NCI-H1105 (cell line): ENCODE measurements at places on chromosomes 16 and 17.
A peak's percentile ranks its signal among the peaks of the same experiment; 100 is the strongest.

DNA sequence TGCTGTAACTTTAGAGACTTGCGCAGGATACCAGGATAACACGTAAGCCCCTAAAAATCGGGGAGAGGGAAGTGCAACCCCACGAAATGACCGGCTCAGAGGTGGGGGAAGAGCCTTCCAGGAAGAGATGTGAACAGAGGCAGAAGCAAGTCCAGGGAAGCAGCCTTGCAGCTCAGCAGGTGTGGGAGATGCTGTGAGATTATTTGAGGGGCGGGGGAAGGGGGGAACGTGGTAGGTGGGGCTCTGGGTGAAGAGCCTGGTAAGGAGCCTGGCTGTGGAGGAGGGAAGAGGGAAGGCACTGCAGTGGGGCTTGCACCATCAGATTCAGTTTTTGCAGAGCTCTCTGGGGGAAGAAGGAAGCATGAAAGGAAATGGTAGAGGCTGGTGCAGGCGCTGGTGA, 95.4 kb upstream of the CACNG5 start:
- DNase-seq = no peak

- DNase-seq = no peak
These were observed at the start of gene PGP for GRCh38 chr16:2214719-2214968. TSS of gene PGP (minus strand) at chr16:2214840. CDS start at chr16:2214777, 63 bp downstream.

DNA sequence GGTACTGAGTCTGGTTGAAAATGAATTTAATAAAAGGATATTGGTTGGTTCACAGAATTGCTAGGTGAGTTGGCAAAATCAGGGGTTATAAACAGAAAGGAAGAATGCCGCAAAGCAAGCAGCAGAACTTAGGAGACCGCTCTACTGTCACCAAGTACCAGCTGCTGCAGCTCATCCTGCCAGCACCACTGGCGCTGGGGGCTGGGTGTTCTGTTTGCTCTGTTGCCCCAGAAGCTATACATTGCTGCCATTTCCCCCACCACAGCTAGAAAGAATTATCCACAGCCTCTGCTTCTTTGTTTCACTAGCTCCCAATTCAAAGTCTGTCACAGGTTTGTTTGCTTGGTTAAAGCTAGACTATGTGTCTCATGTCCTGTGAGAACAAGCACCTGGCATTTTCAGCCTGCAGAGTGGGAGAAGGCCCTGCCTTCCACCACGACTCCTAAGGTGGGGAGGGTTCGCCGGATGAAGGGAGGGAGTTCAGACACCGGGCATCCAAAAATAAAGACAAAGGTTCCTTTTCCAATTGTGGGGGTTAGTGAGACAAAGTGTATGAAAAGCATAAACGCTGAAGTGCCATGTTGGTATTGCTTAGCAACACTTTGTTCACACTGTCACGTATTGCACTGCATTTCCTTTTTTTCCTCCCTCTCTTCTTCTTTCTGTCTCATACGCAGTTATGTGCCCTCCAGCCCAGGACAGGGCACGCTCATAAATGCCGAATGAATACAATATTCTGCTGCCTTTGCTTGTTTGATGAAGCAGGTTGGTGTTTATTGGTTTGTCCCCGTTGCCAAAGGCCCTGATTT, 9.6 kb upstream of the CPD start:
- no peak for DNase-seq

DNA sequence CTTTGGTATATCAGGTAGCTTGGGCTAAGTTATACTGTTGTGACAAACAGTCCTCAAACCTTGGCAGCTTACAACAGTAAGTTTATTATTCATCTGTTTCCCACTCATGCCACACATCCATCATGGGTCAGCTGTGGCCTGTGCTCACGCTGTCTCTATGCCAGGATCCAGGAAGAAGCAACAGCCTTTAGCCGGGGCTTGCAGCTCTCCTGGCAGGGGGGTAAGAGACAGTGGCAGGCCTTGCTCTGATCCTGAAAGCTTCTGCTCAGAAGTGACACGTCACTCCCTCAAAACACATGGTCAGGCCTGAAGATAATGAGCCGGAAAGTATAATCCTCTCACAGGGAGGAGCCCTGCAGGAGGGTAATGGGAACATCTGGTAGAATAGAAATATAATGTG, 377.6 kb downstream of the CPPED1 start:
- no peak for DNase-seq

- no peak for DNase-seq
These were observed 316.6 kb downstream of the CDH13 start for GRCh38 chr16:82943371-82943770.

DNA sequence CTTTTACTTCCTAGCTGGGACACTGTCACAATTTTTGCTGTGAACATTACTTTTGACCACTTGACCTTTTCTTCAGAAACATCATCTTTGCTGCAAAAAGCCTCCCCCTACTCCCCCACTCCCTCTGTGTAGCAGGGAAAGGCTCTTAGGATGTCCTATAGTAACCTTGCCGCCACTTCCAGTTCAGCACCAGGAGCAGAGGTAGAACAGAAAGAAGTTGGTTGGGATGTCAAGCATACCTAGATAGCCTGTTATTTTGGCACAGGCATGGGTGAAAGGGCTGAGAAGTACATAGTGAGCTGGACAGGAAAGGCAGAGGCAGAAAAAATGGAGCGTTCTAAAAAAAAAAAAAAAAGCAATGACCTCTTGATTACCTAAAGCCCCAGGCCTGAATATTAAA, 31.3 kb downstream of the SMIM36 start:
- DNase-seq = no peak

DNA sequence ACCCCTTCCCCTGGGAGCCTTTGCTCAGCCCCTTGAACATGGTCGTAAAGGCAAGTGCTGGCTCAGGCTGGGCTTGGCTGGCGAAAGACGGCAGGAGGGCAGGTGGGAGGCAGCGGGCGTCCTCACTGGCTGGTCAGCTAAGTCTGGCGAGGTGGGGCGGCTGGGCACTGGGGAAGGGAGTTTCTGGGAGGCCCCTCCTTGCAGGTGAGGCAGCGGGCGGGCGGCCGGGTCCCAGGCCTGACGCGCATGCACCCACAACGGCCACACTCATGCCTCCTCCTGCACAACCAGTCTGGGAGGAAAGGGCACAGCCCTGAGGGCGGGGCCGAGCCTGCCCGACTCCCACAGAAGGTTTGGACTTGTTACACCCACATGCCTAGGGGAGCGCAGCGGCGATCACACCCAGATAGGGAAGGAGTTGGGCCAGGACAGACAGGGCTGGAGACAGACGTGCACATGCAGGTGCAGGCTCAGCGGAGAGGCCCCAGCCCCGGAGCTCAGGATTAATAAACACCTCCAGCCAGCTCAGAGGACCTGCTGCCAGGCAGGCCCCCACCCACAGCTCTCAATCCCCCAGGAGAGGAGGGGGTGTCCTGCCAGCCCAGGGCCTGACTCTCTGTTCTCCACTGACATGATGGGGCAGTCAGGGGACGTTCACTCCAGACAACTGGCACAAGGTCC, at the start of gene EVPL:
EVPL (minus strand) TSS at position 148 of the 681 bp plus-strand sequence; CDS start at position 40, 108 bp downstream.
- no peak for DNase-seq

GRCh38 chr17:61481421-61481820, 29.2 kb downstream of the TBX4 start:
- no peak for DNase-seq

GRCh38 chr16:53449816-53450517, 15.7 kb downstream of the RBL2 start:
- DNase-seq = peak; percentile 9

- no peak for DNase-seq
These were observed 14.8 kb downstream of the RAI1 start for GRCh38 chr17:17696085-17696484.

DNA sequence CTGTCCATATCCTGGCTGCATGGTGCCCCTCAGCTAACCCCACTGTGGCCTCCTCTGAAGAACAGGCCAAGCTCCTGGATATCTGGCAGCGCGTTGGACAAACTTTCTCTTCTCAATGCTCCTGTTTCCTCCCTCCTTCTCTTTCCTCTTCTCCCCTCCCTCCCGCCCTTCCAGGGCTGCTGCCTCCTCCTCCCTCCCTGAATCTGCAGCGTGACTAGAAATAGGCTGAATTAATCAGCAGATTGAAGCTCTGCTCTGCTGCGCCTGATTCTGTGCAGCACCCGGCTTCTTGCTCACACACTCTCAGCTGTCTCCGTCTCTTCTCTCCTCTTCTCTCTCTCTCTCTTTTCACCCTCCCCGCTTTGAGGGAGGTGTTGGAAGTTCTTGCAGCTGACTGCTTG, 19.8 kb downstream of the TMEM94 start:
- no peak for DNase-seq

DNA sequence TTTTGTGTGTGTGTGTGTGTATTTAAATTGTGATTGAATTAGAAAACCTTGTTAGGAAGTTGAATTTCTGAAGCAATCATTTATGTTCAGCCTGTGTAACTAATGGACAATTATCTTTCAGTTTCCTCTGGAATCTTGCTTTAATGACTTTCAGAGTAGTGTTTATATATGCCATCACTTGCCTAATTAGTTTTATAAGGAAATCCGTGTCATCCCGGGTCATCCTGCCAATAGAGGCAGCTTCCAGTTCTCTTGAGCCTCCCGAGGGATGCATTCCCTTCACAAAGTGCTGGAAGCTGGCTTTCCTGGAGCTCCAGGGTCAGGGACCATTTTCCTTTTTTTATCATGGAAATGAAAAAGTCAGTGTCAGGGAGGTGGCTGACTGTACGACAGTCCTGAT, 42.9 kb downstream of the PRKCA start:
- no peak for DNase-seq

DNA sequence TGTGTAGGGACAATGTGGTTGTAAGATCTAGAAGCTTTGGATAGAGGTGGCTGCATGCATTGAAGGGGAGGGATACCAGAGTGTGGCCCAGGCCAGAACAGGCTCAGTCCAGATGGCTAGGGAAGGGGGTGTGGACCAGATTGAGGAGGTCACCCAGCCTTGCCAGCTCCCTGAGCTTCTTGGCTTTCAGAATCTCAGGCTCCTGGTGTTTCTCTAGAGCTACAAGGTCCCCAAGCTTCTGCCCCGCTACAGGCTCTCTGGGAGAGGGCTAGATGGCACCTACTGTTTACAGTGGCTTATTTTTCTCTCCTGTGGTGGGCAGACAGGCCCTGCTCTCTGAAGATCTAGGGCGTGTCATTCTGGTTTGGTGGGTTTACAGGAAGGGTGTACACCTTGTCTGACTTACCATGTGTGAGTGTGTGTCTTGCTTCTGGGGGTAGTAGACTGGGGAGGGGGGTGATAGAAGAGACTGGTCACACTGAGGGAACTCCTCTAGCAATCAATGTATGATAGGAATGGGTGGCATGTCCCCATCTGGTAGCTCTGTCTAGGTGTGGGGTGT, 1.1 kb downstream of the RARA start:
- no peak for DNase-seq

DNA sequence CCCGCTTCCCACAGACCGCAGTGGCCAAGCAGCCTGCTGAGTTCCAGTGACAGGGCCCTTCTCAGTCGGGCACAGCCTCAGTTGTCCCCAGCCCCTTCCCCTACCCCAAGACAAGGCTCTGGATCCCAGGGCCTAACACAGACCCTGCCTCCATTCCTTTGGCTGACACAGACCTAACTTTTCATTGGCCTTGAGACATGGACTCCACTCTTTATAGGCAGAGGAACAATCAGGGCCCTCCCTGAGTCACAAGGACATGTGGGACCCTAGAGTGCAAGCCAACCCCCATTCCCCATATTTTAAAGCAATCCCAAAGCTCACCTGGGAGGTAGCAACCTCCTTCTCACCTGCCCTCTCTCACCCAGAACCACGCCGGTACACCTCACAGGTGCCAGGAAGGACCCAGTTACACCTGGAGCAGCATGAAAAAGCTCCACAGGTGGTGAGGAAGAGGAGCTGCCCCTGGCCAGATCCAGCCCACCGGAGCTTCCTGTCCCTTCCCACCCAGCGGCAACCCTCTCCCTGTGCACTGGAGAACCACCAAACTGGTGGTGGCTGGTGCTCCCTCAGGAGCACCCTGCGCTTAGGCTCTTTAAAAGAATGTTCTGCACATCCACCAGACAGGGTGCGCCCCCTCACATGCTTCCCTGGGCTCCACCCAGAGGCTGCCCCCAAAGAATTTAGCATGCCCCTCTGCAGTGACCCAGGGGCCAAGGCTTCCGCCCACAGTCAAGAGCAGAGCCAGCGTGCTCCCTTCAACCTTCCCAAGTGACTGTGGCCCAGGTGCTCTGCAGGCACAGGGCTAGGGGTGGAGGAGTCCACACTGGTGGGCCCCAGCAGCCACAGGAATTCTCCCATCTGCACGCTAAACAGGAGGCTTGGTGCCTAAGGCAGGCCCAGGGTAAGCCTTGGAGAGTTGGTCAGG, 3.4 kb downstream of the MNT start:
- no peak for DNase-seq

DNA sequence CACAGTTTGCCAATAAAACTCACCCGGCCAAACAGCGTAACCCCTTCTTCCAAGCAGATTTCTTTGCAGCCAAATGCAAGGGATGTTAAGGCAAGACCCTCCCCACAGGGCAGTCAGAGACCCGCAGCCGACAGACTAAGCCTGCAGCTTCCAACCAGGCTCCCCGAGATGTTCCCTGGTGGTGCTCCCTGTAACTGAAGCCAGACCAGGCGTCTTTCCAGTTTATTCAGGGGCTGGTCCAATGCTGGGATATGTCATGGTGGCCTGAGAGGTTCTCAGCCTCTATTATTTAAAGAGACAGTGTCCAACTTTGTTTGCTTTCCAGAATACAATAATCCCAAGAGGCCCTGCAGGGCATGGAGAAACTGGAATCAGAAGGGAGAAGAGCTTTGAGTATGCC, at the start of gene PMP22:
PMP22 (minus strand) TSS at position 196 of the 400 bp plus-strand sequence. CDS start 4,599 bp downstream, outside the sequence.
- DNase-seq = no peak

GRCh38 chr16:84726669-84727467, 27.1 kb downstream of the USP10 start:
- no peak for DNase-seq

GRCh38 chr16:53056392-53056881, 1.6 kb downstream of the CHD9 start:
- DNase-seq = no peak

DNA sequence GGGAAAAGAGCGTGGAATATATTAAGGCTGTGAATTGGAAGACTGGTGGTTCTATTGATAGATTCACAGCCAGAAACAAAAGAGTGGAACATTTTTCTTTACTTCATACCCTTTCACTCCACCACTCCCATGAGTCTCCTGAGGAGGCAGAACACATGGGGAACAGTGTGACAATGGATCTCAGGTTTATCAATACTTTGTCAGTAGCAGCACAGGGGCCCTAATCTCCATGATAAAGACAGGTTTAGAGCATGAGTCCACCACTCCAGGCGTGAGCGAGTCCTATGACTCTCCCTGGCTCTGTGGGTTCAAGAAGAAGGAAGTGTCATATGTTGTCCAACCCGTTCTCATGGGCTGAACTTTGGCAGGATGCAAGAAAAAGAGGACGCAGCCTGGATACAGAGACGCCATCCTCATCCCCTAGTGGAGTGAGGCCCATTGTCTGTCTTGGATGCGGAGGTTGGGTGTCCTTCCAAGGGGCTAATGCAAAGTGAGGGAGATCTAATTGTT, 361.2 kb downstream of the TMEM114 start:
- DNase-seq = no peak

DNA sequence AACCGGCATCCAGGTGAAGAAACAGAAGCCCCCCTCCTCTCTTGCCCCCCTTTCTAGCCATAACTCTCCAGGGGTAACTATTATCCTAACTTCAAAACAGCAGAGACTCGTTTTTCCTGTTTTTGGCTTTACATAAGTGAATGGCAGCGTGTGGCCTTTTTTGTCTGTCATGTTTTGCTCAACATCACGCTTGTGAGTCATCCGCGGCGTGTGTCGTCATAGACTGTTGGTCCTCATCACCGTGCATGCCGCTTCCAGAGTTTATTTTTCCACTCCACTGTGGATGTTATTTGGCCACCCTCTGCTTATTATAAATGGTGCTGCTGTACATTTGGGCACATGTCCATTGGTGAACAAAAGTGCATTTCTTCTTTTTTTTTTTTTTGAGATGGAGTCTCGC, 52.6 kb downstream of the ERN1 start:
- no peak for DNase-seq

- peak; percentile 79 for DNase-seq
These were observed 529.1 kb downstream of the MAF start for GRCh38 chr16:79071424-79071823.
